ENCODE measurements at places on chromosomes 1 and 21. TPM values are rescaled to one million over a fixed set of nuclear protein-coding genes. Genes with fewer than 3 reads are reported as not detected.

DNA sequence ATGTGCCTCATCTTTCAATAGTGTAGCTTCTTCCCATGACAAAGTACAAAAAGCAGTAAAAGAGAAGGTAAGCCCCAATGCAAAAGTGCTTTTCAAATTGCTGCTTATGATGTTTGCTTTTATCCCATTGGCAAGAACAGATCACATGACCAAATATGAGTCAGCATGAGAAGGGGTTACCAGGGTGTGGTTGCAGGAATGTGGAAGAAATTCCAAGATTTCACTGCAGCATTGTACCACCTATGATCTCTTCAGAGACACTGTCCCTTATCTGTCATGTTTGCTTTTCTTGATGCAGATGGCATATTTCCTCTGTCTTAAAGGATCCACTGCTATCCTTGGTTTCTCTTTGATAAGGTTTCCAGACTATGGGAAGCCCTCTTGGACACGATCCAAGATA is 1006.9 kb upstream of the PRMT6 start:
- no peak for DNase-seq

- DNase-seq: no peak
Observed at GRCh38 chr1:150269451-150269850, 635 bp upstream of the APH1A start.

The APCS gene
- total RNA-seq: not detected

The ADAMTSL4 gene
- 0.23 TPM for total RNA-seq

DNA sequence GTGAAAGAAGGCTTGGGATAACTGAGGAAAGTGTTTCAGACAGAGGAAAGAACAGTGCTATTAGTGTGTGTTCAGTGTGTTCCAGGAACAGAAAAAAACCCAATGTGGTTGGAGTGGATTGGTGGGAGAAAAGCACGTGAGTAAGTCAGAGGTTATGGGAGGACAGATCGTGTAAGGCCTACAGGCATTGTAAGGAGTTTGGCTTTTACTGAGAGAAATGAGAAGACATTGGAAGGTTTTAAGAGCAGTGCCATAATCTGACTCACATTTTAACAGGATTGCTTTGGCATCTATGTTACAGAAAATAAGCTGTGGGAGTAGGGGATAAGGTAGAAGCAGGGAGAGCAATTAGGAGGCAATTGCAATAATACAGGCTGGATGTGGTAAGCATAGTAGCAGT is 4.8 kb downstream of the ARPC5 start:
- DNase-seq: no peak

The CFAP141 gene
- total RNA-seq: not detected

The SPRR4 gene
- total RNA-seq: not detected

The LRIF1 gene
- total RNA-seq: 27.0 TPM

The CDK18 gene
- total RNA-seq: 1.3 TPM

- DNase-seq: no peak
Observed at GRCh38 chr1:153359241-153359640, 1.6 kb downstream of the S100A9 start.

GRCh38 chr21:44931137-44931500 is 8.7 kb upstream of the SLX9 start:
- no peak for DNase-seq

- DNase-seq: no peak
Observed at GRCh38 chr21:14911351-14911750, 153.4 kb downstream of the NRIP1 start.

GRCh38 chr1:199046618-199047017 is 407.8 kb downstream of the PTPRC start:
- DNase-seq: no peak

DNA sequence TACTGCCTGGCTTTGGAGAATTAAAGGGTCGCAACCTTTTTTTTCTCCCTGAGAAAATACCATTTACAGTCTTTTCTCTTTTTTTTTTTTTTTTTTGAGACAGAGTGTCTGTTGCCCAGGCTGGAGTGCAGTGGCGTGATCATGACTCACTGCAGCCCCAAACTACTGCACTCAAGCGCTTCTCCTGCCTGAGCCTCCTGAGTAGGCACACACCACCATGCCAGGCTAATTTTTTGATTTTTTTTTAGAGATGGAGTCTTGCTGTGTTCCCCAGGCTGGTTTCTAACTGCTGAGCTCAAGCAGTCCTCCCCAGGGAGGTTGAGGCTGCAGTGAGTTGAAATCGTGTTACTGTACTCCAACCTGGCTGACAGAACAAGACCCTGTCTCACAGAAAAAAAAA is 24.6 kb downstream of the UBE4B start:
- DNase-seq: no peak

DNA sequence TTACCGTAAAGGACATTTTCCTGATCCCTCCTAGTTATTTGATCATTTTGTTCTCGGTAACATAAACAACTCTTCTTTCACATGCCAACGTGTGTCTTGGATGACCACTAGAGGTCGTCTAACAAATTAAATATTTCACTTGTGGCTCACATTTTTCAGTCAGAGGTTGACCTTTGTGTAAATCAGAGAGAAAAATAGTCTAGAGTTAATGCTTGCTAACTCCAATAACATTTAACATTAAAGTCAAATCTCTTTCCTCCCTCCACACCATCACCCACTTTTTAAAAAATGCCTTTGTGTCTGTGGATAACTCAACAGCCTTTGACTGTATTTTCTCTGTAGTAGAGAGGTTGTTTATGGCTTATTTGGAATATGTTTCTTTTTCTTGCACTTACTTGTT is 220.5 kb upstream of the B3GALT2 start:
- DNase-seq: peak; percentile 56

DNA sequence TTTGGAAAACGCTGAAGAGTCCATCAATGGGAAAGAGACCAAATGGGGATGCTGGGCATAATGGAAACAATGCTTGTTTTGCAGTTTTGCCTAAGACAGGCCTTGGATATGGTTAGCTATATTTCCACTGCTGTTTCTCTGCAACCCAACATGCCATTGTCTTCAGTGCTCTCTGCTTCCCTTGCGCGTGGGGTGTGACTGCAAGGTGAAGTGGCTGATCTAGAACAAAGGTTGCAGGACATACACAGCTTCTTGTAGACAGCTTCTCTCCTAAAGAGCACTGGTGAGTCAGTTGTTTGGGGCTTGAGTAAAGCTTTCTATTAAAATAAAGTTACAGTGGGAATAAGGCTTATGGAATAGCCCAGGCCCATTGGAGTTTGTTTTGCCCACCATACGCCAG is 33.0 kb downstream of the RUNX1 start:
- DNase-seq: no peak

The TMEM51 gene
- total RNA-seq: 0.61 TPM

- DNase-seq: no peak
Observed at GRCh38 chr1:225889743-225890142, 797 bp upstream of the LEFTY1 start.

DNA sequence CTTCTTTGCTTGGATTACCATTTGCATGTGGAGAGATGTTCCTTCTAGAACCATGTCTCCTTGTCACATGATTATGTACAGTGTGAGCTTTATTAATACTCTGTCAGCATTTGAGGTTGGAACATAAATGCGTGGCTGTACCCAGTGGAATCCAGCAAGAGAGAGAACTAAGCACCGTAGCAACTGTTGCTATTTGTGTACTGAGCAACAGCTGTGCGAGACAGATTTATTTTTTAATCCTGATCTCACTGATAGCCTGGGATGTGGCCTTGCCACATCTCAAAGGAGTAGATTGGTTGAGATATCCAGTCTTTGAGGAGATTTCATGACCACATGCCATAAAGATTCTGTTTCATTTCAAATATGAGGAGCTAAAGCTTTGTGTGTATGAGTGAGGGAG is 43.4 kb downstream of the KIF1B start:
- DNase-seq: peak; percentile 5

DNA sequence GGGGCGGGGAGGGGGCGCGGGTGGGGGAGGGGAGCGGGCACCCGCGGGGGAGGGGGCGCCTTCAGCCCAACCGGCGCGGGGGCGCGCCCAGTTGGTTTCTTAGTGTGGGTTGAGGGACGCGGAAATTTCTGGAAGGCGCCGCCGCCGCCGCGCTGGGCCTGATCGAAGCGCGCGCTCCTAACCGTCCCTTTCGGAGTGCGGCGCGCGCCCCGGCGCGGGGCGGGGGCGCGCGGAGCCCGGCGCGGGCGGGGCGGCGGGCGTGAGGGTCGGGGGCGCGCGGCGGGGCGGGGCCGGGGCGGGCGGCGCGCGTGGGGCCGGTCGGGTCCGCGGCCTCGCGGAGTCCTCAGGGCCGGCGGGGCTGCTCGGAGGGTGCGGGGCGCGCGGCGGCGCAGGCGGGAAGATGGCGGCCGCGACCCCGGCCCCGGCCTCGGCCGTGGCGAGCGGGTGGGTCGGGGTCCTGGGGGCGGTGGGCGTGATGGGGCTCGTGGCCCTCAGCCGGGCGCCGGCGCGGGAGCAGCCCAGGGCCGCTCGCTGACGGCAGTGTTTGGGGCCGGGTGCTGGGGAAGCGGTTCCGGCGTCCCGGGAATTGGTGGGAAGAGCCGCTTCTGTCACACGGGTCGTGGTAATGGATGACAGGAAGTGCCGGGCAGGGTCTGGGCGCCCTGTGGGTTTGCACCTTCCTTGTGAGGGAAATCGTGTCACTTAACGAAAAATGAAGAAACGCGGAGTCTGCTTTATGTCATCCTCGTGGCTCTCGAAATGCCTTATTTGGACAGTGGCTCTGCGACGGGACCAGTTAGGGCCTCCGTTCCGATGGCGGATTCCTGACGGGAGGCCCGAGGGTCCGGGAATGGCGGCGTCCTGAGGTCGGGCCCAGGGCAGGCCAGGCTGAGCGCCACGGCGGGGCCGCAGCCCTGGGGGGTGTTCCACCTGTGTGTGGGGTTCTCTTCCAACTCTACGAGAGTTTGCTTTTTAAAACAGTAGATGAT is 764 bp downstream of the PKNOX1 start:
- no peak for DNase-seq

DNA sequence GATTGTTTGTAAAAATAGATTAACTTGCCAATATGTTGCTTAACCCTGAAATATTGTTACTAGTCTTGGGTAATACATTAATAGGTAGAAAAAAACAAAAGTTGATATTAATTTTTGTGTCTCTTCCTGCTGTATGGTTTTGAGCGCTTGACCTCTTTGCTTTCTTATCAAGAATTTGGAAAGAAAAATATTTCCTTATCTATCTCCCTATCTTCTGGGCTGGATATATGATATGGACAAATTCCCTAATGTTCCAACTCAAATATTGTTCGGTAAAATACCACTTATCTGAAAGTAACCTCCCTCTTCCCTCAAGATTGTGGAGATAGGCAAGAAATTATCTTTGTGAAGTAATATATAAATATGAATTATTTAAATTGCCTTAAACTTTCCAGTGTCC is 57.3 kb downstream of the ADGRL4 start:
- no peak for DNase-seq

The NES gene
- not detected for total RNA-seq

GRCh38 chr1:1210726-1211540 is 3.0 kb downstream of the TNFRSF4 start:
- DNase-seq: no peak

DNA sequence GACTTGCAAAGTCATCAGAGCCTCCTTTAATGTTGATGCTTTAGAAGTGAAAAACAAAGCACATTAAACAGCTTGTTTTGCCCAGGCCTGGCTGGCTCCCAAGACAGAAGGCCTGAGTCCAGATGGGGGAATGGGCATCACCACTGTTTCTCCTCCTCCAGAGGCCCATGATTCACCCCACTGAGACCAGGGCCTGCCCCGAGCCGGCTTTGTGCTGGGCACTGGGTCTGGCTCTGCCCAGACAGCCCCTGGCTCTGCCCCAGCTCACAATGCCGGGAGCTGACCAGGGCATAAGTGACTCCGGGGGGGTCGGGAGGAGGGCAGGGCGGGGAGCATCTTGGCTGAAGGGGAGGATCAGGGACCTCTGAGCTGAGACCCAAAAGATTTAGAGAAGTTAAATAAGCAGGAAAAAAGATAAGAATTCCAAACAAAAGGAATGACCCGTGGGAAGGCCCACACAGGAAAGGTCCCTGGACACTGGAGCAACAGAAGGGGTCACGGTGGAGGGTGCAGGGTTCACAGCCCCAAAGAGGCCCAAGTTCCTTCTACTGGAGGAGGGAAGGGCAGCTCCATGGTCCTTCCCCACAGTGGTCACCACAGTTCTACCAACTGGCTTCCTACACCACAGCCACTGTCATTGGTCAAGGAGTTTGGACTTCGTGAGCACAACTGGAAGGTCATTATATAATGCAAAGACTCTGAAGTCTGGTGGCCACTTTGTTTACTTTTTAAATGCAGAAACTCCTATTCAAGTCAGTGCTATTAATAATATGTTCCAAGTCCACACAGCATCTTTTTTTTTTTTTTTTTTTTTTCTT is 5.5 kb downstream of the C2CD2 start:
- DNase-seq: no peak

GRCh38 chr1:240395336-240395735 is 216.6 kb downstream of the GREM2 start:
- no peak for DNase-seq

DNA sequence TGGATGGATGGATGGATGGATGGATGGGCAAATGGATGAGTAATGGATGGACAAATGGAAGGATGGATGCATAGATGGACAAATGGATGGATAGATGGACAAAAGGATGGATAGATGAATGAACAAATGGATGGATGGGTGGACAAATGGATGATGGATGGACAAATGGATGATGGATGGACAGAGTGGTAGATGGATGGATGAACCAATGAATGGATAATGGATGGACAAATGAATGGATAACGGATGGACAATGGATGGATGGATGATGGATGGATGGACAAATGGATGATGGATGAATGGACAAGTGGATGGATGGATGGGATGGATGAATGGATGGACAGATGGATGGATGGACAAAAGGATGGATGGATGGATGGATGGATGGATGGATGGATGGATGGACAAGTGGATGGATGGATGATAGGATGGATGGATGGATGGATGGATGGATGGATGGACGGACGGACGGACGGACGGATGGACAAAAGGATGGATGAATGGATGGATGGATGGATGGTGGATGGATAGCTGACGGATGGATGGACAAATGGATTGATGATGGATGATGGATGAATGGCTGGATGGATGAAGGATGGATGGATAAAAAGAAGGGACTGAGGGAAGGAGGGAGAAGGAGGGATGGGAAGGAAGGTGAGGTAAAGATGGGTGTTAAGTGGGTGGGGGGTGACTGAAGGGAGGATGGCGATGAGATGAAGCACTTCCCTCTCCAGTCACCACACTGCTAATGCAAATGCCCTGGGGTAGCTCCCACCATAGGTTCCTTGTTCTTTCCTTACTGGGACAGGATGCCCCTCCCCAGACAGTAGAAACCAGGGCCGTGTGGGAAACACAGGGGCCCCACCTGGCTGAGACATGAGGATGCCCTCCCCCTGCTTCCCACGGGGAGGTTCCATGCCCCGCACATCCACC is 29.8 kb downstream of the CHD5 start:
- no peak for DNase-seq

GRCh38 chr1:20849100-20849499 is 62.0 kb upstream of the HP1BP3 start:
- DNase-seq: no peak

- no peak for DNase-seq
Observed at GRCh38 chr1:208525417-208525816, 281.2 kb upstream of the PLXNA2 start.

The CXADR gene
- total RNA-seq: 0.64 TPM

The CRYAA gene
- total RNA-seq: not detected

The TGFB2 gene
- not detected for total RNA-seq

GRCh38 chr1:246043556-246043955 is 463.5 kb downstream of the SMYD3 start:
- no peak for DNase-seq
